ENCODE measurements at places on chromosomes 4 and X.

GRCh38 chr4:57102050-57102624 is 8.0 kb downstream of the IGFBP7 start:
- DNase-seq, result no peak

DNA sequence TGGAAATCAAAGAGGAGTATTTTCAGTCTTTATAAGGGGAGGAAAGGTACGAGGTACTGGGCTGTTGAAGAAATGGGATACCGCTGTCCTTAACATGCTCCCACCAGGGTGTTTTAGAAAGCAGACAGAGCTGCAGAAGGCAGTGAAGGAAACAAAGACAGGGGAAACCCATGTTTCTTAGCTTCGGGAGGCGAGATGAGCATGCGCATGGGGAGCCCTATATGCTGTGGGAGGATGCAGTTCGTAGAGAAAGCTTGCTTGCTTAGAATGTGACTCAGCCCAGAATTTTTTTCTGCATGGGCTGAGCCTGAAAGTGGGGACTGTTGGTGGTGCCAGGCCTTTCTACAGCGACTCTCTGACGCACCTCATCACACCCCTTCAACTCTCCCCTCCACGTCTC is 28.8 kb upstream of the SCOC start:
- DNase-seq, result no peak

- DNase-seq, result no peak
Observed at GRCh38 chr4:121950680-121951520, 960 bp downstream of the TRPC3 start.

DNA sequence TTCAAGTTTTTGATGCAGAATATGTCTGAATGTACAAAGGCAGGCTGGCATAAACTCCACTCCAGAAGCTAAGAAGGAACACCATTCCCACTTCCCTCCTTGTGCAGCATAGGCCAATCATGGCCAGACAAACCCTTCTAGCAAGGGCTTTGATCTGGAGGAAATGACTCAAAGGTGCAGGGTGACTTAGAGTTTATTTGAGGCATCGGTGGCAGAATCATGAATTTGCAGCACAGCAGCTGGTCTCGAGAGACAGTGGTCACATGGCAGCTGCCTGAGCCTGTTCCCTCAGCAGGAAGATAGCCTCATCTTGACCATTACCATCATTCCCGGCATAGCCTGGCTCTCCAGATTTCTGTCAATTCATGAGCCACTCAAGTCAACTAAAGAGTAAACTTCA is 154.5 kb downstream of the ATP10D start:
- DNase-seq, result no peak

- no peak for DNase-seq
Observed at GRCh38 chrX:151359931-151360871, 36.8 kb upstream of the VMA21 start.

DNA sequence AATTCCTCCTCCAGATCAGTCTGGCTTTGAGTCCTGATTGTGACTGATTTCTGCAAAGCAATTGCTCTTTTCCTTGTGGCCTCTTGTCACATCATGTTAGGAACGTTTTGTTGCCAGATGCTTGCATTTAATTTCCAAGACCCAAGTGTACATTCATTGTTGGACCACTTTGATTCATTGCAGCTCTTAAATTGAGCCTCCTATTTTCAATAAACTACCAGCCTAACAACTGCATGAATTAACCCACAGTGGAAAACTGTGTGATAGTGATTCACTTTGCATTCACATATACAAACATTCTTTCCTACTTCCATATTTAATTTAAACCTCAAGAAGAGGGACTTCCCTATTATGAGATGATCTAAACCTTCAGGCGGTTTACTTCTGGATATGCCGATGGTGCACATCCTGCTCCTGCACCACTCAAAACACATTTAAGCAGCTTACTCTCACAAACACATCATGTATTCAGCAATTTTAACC is 118.4 kb downstream of the AFF1 start:
- DNase-seq, result no peak

- DNase-seq, result no peak
Observed at GRCh38 chrX:107450823-107451509, 1.5 kb downstream of the FRMPD3 start.

- no peak for DNase-seq
Observed at GRCh38 chr4:89142691-89143669, 31.6 kb downstream of the TIGD2 start.

DNA sequence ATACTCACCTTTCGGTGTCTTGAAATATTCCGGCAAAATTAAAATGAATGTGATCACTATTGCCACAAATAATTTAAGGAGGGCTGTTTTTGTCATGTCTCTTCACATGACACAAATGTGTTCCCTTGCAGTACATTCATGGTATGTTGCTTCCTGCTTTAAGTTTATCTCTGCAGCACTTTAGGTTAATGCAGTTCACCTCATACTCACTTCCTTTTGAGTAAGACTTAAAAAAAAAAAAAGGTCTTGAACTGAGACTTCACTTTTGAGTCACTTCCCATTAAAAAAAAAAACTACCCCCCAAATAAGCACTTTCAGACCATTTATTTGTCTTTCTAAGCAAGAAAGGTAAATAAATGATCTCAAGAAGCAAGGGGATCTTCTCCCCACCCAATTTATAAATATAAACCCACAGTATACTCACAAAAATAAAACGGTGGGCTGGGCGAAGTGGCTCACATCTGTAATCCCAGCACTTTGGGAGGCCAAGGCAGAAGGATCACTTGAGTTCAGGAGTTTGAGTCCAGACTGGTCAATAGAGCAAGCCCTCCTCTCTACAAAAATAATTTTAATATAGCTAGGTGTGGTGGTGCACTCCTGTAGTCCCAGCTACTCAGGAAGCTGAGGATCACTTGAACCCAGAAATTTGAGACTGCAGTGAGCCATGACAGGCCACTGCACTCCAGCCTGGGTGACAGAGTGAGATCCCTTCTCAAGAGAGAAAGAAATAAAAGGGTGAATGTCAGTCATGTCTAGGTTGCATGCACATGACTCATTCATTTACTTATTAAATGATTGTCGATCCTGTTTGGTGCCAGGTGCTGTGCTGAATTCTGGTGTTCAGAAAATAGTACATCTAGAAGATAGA is at the start of gene TMEM156:
Gene TMEM156, minus strand, starts transcription at position 192 of the 868 bp plus-strand sequence. Its CDS starts 96 bp downstream, at position 96.
- DNase-seq, result no peak

DNA sequence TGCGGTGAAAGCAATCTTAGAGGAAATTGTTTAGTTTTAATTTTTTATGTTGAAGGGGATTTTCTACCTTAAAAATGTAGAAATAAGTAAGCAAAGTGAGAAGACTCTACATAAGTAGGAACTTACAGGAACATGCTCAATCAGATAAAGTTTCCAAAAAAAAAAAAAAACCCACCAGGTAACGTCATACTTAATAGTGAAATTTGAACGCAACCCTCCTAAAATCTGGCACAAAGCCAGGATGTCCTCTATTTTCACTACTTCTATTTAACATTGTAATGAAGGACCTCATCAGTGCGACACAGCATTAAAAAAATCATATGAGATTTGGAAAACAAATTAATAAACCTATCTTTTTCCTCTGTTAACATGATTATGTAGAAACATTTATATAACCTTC is 135.0 kb upstream of the FAT4 start:
- no peak for DNase-seq

- DNase-seq, result no peak
Observed at GRCh38 chr4:57154926-57155325, 44.7 kb upstream of the IGFBP7 start.

GRCh38 chr4:1879485-1879884 is 8.3 kb downstream of the NSD2 start:
- DNase-seq, result no peak

DNA sequence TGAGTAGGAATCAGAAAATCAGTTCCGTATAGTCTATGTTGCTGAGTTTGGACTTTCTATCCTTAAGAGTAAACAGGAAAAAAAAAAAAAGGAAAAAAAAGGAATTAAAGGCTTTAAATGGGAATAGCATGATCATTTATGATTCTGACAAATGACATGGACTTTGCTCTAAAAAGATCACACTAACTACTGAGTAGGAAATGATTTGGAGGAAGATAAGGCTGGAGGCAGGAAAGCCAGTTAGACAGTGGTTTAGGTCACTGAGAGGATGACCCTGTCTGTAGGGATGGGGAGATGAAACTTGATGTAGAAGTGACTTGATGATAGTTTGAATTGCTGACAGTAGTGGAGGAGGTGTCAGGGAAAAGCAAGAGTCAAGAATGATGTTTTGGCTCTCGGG is 9.2 kb upstream of the JADE1 start:
- no peak for DNase-seq

- no peak for DNase-seq
Observed at GRCh38 chr4:65344278-65344825, 325.9 kb downstream of the EPHA5 start.

- peak; percentile 53 for DNase-seq
Observed at GRCh38 chr4:163701916-163702315, 207.4 kb downstream of the TMA16 start.

GRCh38 chrX:101071582-101071981 is 7.1 kb upstream of the TMEM35A start:
- no peak for DNase-seq

DNA sequence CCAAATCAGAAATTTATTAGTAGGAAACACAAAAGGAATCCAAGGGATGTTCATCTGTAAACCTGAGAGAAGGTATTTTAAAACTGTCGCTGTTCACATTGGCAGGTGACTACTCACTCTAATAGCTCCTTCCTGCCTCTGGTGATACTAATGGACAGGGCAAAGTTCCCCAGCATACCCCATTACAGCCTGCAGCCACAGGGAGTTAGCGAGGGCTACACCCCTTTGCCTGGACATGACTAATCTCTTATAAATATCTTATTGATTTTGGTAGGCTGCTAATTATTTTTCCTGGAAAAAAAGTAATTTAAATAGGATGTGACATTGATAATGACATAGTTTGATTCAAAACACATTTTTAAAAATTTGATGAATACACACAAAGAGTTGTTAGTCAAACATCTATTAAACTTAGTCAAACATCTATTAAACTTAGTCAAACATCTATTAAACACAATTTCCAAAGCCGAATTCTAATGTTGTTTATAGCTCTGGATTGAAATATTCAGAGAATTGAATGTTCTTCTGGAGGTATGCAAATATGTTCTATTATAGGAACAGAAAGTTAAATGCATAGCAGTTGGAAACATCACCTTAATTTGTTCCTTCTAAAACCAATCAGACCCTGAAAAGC is 83.0 kb upstream of the CBR4 start:
- no peak for DNase-seq

DNA sequence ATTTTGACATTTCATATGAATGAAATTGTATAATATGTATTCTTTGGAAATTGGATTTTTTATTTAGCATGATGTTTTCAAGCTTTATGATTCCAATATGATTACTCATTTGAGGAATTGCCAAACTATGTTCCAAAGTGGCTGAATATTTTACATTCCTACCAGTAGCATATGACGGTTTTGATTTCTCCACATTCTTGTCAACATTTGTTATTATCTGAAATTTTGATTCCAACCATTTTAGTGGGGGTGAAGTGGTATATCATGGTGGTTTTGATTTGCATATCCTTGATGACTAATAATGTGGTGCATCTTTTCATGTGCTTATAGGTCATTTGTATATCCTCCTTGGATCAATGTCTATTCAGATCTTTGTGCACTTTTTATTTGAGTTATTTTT is 2.6 kb upstream of the BEX1 start:
- DNase-seq, result no peak

DNA sequence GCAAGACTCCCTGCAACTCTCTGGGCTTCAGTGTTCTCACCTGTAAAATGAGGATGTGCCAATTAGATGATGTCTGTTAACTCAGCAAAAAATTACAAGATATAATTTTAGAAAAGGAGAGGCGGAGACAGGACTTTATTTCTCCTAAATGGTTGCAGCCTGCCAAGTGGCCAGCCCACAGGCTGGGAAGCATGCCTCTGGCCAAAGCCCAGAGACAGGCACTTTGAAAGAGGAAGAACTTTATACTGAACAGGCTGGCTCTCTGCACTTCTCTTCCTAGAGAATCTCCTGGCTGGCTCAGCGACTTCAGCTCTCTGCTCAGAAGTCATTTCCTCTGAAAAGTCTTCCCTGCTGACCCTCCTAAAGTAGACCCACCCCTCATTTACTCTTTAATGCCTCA is 3.7 kb downstream of the PRDM5 start:
- DNase-seq, result no peak

DNA sequence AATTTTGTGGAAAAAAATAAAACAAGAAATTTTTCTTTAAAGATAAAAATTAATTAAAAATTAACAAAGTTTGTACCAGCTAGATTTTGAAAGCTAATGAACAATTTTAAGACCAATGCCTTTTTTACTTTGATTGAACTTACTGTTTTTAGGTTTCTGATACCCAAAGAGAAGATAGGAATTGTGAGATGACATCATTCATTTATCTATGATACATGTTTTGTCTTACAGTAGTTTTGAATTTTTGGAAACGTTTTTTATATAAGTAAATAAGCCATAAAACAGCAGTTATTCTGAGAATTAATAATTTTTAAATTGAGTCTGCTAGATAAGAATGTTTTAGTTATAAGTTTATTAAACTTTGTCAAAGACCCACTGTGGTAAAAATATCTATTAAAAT is 65.0 kb upstream of the GPR174 start:
- no peak for DNase-seq

DNA sequence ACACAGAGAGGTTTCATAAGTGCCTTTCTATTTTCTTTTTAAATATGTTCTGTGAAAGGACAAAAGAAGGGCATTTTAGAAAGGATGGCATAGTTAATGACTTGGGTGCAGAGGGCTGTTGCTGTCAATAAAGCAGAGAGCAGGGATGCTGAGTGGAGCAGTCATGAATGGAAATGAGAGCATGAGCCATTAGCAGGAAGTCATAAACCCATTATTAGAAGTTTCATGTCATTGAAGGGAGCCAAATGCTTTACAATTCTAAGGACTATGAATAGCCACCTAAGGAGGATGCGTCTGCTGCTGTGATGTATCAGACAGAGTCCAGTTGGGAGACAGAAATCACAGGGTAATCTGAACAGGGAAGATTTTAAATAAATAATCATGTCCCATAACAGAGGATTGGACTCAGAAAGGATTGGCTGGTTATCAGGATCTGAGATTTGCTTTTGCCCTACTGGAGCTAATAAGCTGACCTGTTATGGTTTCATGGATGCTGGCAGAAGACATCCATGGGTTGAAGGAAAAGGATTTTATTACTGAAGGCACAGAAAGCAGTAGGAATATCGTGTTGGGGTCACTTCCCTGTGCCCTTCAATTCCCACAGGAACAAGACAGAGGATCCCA is 47.5 kb upstream of the WDR19 start:
- no peak for DNase-seq

- peak; percentile 56 for DNase-seq
Observed at GRCh38 chr4:37890801-37891259, at the start of gene TBC1D1. Gene TBC1D1 (plus strand): TSS chr4:37891084. CDS start chr4:37902096, 11,012 bp downstream.

GRCh38 chrX:18917831-18918230 is 66.1 kb downstream of the PHKA2 start:
- no peak for DNase-seq

GRCh38 chr4:130147641-130148040 is 1051.7 kb downstream of the C4orf33 start:
- no peak for DNase-seq

- no peak for DNase-seq
Observed at GRCh38 chr4:139154538-139154937, 22.5 kb downstream of the ELF2 start.

Measured in hypothalamus (tissue), 51 donors.